ENCODE measurements at places on chromosomes 4 and X. TPM values are rescaled to one million over a fixed set of nuclear protein-coding genes. Genes with fewer than 3 reads are reported as not detected.

- no peak for DNase-seq
- H3K27ac ChIP-seq, result no peak overlapping the region
Observed at GRCh38 chrX:47390780-47391179, 20.4 kb downstream of the ZNF157 start.

DNA sequence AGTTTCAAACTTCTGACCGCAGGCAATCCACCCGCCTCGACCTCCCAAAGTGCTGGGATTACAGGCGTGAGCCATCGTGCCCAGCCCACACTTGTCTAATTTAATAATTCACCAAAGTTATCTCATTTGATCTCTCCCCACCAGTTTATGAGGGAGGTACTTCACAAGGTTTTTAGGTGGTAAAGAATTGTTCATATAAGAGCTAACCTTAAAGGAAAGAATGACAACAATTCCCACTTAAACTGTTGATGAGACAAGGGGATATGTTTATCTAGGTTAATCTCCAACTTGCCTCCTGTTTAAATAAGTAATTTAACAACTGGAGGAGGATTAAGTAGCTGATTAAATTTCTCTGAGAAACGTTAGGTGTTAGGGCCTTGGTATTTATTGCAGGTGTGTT, 117.6 kb upstream of the CBLL2 start:
- no peak overlapping the region for H3K4me3 ChIP-seq
- no peaks in the 10 kb centered on the region for H3K4me1 ChIP-seq

GRCh38 chr4:187474238-187474637, 521.3 kb upstream of the ZFP42 start:
- no peak for DNase-seq
- no peaks in the 10 kb centered on the region for H3K36me3 ChIP-seq
- H3K27me3 ChIP-seq, result no peaks in the 10 kb centered on the region
- peaks cover 10% of the 10 kb centered on the region for H3K4me1 ChIP-seq
- H3K27ac ChIP-seq, result no peak overlapping the region

GRCh38 chr4:139584784-139585183, 28.8 kb upstream of the SETD7 start:
- H3K27me3 ChIP-seq, result no peaks in the 10 kb centered on the region
- H3K4me3 ChIP-seq, result no peak overlapping the region
- no peak overlapping the region for H3K27ac ChIP-seq
- no peak for DNase-seq
- H3K4me1 ChIP-seq, result peaks cover 16% of the 10 kb centered on the region

DNA sequence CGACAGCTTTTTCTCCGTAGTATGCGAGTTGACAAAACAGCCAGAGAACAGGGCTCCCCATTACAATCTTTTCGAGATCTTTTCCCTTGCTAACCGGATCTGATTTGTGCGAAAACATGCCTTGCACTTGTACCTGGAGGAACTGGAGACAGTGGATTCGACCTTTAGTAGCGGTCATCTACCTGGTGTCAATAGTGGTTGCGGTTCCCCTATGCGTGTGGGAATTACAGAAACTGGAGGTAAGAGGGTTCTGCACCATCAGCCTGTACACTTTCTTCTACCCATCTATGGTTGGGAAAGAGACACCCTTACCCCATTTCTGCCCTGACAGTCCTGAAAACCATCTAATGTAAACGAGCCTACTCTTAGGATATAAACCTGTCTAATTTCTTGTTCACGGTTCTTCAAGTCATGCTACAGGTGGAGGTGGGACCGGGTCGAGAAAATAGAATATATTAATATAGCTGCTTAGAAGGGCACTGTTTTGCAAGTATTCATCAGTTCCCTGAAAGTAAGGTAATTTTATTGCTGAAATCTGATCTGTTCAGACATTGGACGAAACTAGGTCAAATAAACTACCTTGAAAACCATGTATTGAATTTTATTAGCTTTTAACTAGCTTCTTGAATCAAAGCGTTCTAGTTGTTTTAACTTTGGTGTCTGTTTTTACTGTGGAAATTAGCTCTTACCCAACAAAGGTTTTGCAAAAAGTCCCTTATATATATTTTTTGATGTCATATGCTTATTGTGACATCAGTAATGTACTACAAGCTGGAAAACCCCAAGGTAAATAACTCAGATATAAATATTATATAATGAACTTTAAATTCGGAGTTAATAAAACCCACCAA, 869 bp downstream of the TMEM184C start:
- H3K4me1 ChIP-seq, result peaks cover 13% of the 10 kb centered on the region
- peak overlapping the region; percentile 96 for H3K4me3 ChIP-seq
- peak overlapping the region; percentile 95 for H3K27ac ChIP-seq
- peaks cover 20% of the 10 kb centered on the region for H3K36me3 ChIP-seq
- H3K27me3 ChIP-seq, result no peaks in the 10 kb centered on the region
- DNase-seq, result no peak

- H3K27me3 ChIP-seq, result no peaks in the 10 kb centered on the region
- peaks cover 30% of the 10 kb centered on the region for H3K4me1 ChIP-seq
- H3K4me3 ChIP-seq, result no peak overlapping the region
- H3K36me3 ChIP-seq, result no peaks in the 10 kb centered on the region
Observed at GRCh38 chr4:7430965-7431695, 3.6 kb downstream of the PSAPL1 start.

GRCh38 chr4:144591401-144591800, 54.6 kb upstream of the HHIP start:
- no peak for DNase-seq
- H3K27me3 ChIP-seq, result no peaks in the 10 kb centered on the region
- H3K36me3 ChIP-seq, result no peaks in the 10 kb centered on the region
- H3K27ac ChIP-seq, result no peak overlapping the region
- H3K4me3 ChIP-seq, result no peak overlapping the region

- H3K27ac ChIP-seq, result no peak overlapping the region
- no peak overlapping the region for H3K4me3 ChIP-seq
- no peaks in the 10 kb centered on the region for H3K27me3 ChIP-seq
- no peaks in the 10 kb centered on the region for H3K36me3 ChIP-seq
- DNase-seq, result no peak
Observed at GRCh38 chr4:29009908-29010307, 1710.3 kb upstream of the PCDH7 start.

DNA sequence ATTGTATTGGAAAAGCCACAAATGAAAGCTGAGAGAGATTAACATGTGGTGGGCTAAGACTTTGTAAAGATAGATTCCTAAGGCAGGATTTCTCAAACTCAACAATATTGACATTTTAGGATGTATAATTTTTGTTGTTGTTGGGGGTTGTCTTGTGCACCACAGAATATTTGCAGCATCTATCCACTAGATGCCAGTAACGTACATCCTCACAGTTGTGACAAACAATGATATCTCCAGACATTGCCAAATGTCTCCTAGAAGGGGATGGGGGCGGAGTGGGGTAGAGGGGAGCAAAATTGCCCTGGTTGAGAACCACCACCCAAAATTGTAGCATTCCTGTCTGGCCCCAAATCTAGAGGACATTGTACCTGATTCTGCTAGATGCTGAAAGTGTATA, 14.7 kb upstream of the CBR4 start:
- H3K4me3 ChIP-seq, result no peak overlapping the region
- H3K27ac ChIP-seq, result no peak overlapping the region
- H3K4me1 ChIP-seq, result peaks cover 11% of the 10 kb centered on the region
- DNase-seq, result no peak
- H3K36me3 ChIP-seq, result no peaks in the 10 kb centered on the region

GRCh38 chrX:129701624-129702069, 37.1 kb upstream of the XPNPEP2 start:
- no peaks in the 10 kb centered on the region for H3K4me1 ChIP-seq
- no peaks in the 10 kb centered on the region for H3K27me3 ChIP-seq
- no peaks in the 10 kb centered on the region for H3K36me3 ChIP-seq
- no peak overlapping the region for H3K4me3 ChIP-seq

DNA sequence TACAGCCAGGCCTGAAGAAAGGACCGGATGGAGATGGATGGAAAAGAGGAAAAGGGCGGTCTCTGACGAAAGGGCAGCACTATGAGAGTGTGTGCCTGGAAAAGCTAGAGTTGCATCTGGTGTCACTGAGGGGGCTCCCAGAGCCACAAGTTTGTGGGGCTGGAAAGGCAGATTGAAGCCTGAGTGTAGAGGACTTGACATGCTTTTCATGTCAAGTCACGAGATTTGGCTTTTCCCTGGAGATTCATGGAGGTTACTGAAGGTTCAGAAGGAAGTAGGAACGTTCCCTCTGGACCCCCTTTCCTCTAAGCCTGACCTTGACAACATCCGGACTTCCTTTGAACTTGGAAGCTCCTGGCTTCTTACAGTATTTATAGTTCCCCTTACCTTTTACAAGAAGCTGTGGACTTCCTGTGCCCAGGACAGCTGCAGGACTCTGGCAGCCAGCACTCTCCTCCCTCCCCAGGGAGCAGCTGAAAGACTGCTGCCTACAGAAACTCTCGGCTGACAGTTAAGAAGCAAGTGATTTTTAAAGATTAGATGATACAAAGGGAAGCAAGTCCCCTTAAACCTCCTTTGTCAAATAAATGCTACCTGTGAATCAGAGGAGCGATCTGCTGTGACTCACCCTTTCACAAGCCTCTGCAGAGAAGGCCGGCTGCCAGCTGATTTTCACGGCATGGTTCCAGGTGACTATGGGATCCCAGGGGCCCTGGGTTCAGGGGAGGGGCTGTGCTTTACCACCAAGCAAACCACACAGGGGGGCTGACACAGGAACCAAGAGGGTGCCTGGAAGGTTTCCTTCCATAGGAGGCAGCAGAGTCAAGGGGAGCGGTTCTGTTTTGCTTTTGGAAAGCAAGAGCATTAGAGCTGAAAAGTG, 72.9 kb upstream of the STIM2 start:
- H3K27me3 ChIP-seq, result no peaks in the 10 kb centered on the region
- peaks cover 16% of the 10 kb centered on the region for H3K4me1 ChIP-seq
- peak overlapping the region; percentile 40 for H3K4me3 ChIP-seq
- DNase-seq, result no peak
- peak overlapping the region; percentile 30 for H3K27ac ChIP-seq

- peaks cover 24% of the 10 kb centered on the region for H3K36me3 ChIP-seq
- no peaks in the 10 kb centered on the region for H3K27me3 ChIP-seq
- H3K4me1 ChIP-seq, result no peaks in the 10 kb centered on the region
- no peak for DNase-seq
- no peak overlapping the region for H3K4me3 ChIP-seq
Observed at GRCh38 chrX:75327607-75328006, 53.7 kb downstream of the UPRT start.

GRCh38 chrX:67328476-67328875, 215.3 kb upstream of the AR start:
- DNase-seq, result no peak
- H3K36me3 ChIP-seq, result no peaks in the 10 kb centered on the region
- H3K4me1 ChIP-seq, result no peaks in the 10 kb centered on the region
- no peaks in the 10 kb centered on the region for H3K27me3 ChIP-seq
- H3K27ac ChIP-seq, result no peak overlapping the region

DNA sequence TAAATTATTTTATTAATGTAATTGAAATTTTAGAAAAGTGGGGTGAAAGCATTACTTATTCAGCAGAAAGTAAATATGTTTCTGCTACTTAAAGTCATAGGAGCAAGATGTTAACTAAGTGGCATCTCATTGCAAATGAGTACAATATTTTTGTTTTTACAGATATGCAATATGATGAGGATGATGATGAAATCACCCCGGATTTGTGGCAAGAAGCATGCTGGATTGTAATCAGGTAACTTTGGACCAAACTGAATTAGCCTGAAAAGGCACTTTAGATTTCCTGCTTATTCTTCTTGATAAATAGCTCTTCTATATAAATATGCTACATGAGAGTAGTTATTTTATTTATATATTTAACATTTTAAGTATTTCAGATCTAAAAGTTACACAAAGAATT, 7.5 kb downstream of the POLR2B start:
- no peak for DNase-seq
- peaks cover 15% of the 10 kb centered on the region for H3K4me1 ChIP-seq
- no peak overlapping the region for H3K27ac ChIP-seq
- peaks cover 46% of the 10 kb centered on the region for H3K36me3 ChIP-seq
- no peaks in the 10 kb centered on the region for H3K27me3 ChIP-seq
- no peak overlapping the region for H3K4me3 ChIP-seq

GRCh38 chr4:74545448-74545847, 100.5 kb downstream of the AREG start:
- H3K4me1 ChIP-seq, result peaks cover 9% of the 10 kb centered on the region
- DNase-seq, result no peak
- H3K36me3 ChIP-seq, result no peaks in the 10 kb centered on the region

- H3K27ac ChIP-seq, result no peak overlapping the region
- no peak for DNase-seq
- H3K36me3 ChIP-seq, result no peaks in the 10 kb centered on the region
- H3K4me3 ChIP-seq, result no peak overlapping the region
- H3K27me3 ChIP-seq, result no peaks in the 10 kb centered on the region
Observed at GRCh38 chr4:155234206-155234605, 25.8 kb downstream of the NPY2R start.

DNA sequence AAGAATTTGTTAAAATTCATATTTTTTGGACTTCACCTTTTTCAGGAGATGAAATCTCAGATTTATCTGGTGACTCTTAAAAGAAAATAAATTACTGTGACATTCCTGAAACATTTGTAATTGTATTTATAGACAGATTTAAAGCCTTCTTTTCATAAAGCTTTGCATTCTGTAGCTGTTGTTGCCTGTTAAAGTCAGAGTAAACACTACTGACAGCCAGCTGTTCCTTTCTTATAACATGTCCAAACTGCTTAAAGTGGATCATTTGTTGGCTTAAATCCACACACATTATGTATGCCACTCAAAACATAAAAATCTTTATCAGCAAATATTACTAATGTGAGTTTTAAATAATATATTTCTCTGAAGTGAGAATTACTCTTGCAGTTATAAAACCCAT, 157.5 kb downstream of the TECRL start:
- H3K36me3 ChIP-seq, result no peaks in the 10 kb centered on the region
- DNase-seq, result no peak
- no peak overlapping the region for H3K4me3 ChIP-seq
- no peak overlapping the region for H3K27ac ChIP-seq
- no peaks in the 10 kb centered on the region for H3K27me3 ChIP-seq
- no peaks in the 10 kb centered on the region for H3K4me1 ChIP-seq

DNA sequence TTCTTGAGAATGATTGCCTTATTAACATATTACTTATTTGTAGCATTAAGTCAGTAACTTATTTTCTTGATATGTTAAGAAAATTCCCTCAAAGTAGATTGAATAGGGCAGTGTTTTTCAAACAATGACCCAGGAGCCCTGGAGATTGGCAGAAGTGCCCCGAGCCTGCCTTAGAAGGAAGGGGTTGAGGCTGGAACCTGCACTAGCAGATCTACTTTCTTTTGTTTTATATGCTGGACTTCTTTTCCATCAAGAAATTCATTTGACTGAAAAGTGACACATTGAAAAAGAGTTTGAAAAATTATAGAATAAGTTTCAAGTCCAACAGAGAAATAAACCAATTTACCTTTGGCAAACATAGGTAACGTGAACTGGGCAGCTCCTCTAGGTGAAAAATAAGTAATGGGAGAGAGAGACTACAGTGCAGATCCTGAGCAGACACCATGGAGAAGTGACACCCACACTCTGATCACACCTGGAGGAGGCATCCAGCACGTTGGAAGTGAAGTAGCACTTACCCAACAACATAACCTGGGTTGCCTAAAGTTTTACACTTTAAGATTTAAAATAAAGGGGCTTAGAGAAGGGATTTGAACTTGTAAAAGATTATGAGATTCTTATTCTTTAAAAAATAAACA, 18.6 kb downstream of the ARSJ start:
- H3K36me3 ChIP-seq, result no peaks in the 10 kb centered on the region
- H3K4me1 ChIP-seq, result peaks cover 28% of the 10 kb centered on the region
- no peaks in the 10 kb centered on the region for H3K27me3 ChIP-seq
- no peak overlapping the region for H3K4me3 ChIP-seq
- no peak overlapping the region for H3K27ac ChIP-seq

GRCh38 chr4:117957571-117957970, 76.7 kb upstream of the NDST3 start:
- DNase-seq, result no peak
- H3K4me3 ChIP-seq, result no peak overlapping the region

CT55 gene
- not detected for total RNA-seq

GLUD2 gene
- 5.8 TPM for total RNA-seq

CBLL2 gene
- not detected for total RNA-seq

SPP1 gene
- total RNA-seq, result 375 TPM

BST1 gene
- 3.4 TPM for total RNA-seq

INTS6L gene
- 7.2 TPM for total RNA-seq

GSTCD gene
- 23.3 TPM for total RNA-seq

AREG gene
- total RNA-seq, result 17.1 TPM

KLHL13 gene
- total RNA-seq, result 5.2 TPM

CFAP99 gene
- total RNA-seq, result 0.43 TPM
